Right atrium auricular region (tissue), 2 donors: ENCODE measurements at places on chromosomes 3 and 15.

DNA sequence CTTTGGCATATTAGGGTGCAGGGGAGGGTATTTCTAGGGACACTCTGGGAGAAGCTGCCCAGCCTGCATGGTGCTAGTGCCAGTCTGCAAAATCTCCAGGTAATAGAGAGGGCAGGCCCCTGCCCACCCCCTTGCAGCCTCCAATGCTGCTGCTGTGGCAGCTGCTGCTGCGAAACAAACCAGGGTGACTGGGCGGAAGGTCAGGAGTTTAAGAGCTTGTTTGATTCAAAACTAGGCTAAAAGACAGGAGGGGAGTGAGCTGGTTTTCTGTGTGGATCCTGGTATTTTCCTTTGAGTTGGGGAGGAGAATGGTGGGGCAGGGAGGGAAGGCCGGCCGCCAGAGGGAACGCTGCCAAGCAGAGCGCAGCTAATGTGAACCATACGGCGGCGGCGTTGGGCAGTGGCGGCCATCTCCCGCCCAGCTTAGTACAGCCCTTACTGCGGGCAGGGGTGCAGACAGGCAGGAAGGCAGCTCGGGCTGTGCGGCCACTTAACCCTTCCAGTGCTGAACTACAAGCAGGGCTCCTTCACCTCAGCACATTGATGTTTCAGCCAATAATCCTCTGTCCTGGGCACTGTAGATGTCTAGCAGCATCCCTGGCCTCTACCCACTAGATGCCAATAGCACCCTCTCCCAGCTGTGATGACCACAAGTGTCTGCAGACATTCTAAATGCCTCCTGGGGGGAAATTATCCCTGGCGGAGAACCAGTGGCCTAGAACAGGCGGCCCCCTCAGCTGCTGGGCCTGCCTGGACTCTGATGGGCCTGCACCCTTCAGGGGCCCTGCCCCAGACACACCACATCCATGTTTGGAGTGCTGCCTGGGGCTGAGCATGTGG, 125.7 kb downstream of the EEFSEC start:
- no peak for DNase-seq

- DNase-seq = no peak
Measured at GRCh38 chr3:62374341-62375218, 1.2 kb upstream of the FEZF2 start.

DNA sequence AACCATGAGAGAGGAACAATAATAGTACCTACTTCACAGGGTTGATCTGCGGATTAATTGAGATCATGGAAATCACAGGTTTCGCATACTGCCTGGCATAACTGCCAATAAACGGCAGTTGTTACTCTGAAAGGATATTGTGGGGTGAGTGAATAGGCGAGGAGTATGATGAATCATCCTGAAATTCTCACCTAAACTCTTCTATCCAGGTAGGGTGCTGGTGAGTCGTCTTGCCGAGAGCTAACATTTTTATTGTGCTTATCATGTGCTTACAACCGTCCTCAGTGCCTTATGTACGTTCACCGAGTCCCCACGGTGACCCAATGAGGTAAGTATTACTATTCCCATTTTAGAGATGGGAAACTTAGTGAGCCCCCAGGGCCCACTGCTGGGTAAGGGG, 52.4 kb upstream of the SRGAP3 start:
- no peak for DNase-seq

DNA sequence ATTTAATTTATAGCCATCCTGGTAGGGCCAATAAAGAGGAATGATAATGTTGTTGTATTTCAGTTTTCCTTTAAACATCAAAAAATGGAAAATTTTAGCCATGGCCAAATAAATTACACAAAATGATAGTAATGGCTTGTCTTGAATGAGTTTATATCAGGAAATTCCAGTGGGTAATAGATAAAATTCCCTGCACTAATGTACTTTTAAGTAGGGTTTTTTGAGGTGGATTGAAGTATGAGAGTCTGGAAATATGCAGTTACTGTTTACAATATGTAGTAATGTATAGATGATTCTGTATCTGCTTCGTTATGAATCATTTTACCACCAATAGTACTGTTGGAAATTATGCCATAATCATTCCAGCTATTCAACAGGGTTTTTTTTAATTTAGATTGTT, 219.4 kb upstream of the ROBO2 start:
- no peak for DNase-seq

DNA sequence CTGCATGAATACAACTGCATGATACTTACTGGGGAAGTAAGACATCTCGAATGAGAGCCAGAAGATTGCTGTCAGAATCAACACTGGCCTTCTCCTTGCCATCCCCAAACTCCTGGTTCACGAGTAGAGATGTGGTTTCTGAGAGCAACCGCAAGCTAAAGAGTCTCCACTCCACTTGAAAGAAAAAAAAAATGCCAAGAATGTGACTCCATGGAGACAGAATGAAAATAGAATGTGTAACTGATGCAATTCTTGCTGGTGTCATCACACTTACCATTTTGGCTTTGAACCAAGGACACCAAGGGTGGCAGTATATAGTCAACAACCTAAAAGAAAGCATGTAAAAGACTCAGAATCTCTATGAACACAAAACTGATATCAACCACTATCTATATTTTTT, 280.4 kb downstream of the ULK4 start:
- DNase-seq = no peak

DNA sequence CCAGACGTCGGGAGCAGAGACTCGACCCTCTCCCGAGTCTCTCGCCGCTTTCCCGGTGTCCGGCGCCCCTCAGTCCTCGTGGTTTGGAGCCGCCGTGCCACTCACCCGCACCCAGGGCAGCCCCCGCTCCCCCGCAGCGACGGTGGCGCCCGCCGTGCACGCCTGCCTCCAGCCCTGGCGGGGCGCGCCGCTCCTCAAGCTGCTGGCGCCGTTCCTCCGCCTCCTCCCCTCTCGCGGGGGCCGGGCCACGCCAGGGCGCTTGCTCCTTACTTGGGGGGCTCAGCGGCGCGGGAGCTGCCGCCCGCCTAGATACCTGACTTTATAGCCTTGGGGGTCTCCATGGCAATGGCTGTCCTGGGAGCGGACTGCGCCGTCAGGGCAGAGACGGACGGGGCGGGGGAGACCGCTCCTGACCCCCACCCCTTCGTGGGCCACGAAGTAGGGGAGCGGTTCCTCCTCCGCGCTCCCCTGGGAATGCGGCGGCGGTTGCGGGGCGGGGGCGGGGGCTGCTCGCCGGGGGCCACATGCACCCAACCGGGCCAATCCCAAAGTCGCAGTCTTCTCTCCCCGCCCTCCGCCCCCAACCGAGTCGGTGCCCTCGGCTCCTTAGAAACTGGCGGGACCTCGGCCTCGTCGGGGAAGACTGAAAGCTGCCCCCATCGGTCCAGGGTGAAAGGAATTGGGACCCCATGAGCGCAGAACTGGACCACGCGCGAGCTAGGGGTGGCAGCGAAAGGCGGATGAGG, at the start of gene ANKRD63:
Gene ANKRD63, minus strand, starts transcription at position 196 of the 746 bp plus-strand sequence. CDS start 478 bp downstream, outside the sequence.
- no peak for DNase-seq

DNA sequence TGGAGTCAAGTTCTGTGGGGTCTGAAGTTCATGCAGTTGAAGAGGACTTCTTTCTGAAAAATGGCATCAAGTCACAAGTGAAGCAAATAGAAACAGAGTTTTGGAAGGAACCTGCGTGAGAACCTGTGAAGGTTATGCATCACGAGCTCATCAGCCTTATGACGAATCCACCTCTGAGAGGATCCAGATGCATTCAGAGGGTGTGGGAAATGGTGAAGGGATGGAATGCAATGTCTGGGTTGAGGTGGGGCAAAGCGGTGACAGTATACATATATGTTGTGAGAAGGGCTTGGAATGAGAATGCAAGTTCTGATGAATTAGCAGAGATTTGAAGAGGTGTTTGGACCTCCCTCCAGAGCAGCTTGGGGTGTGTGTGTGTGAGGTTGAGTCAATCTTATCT, 382.1 kb upstream of the TBL1XR1 start:
- no peak for DNase-seq

DNA sequence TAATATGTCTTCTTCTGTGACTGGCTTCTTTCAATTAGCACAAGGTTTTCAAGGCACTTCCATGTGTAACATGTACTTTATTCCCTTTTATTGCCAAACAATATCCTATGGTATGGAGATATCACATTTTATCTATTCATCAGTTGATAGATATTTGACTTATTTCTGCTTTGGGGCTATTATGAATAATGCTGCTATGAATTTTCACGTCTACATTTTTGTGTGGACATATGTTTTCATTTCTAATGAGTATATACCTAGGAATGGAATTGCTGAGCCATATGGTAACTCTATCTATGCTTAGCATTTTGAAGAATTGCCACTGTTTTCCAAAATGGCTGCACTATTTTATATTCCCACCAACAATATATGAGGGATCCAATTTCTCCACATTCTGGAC, 3.6 kb upstream of the AGTR1 start:
- DNase-seq = no peak
